ENCODE measurements at places on chromosomes 13 and 19.

GRCh38 chr19:38699647-38700349, 44.5 kb downstream of the CAPN12 start:
- no peak for DNase-seq

DNA sequence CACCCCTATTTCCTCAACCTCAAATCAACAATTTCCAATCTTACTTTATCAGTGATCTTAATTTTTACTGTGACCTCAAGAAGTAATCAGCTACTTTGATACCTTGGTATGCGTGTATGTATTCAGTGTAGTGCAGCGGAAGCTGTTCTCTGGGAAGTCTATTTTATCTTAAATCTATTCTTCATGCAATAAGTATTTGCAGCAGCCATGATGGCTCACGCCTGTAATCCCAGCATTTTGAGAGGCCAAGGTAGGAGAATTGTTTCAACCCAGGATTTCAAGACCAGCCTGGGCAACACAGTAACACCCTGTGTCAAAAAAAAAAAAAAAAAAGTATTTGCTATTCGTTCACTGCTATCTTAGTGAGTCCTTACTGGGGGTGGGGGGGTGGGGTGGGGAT, 6.5 kb downstream of the SLC25A30 start:
- no peak for DNase-seq

- DNase-seq: no peak
Measured at GRCh38 chr13:92512852-92513251, 713.8 kb upstream of the GPC6 start.

- no peak for DNase-seq
Measured at GRCh38 chr19:1451916-1452801, 2.2 kb downstream of the APC2 start.

GRCh38 chr13:46905249-46905648, 8.4 kb upstream of the HTR2A start:
- DNase-seq: no peak

- DNase-seq: no peak
Measured at GRCh38 chr19:15636026-15636425, 4.7 kb upstream of the CYP4F3 start.

GRCh38 chr19:50315773-50316448, 13.3 kb downstream of the KCNC3 start:
- DNase-seq: peak; percentile 14

DNA sequence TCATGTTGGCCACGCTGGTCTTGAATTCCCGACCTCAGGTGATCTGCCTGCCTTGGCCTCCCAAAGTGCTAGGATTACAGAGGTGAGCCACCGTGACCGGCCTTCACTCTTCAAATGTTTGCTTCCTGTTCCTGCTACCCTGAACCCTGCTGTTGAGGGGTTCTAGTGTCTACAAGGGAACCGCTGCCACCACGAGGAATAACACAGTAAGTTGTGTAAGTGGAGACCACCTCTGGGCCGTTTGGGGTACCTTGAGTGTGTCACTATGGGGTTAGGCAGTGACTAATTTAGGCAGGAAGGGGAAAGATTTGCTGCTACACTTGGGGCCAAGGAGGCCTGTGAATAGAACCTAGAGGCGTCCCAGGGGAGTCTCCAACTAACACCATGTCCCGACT, 2.2 kb upstream of the MYADM start:
- no peak for DNase-seq

- DNase-seq: no peak
Measured at GRCh38 chr19:13964776-13965175, 12.5 kb downstream of the DCAF15 start.

DNA sequence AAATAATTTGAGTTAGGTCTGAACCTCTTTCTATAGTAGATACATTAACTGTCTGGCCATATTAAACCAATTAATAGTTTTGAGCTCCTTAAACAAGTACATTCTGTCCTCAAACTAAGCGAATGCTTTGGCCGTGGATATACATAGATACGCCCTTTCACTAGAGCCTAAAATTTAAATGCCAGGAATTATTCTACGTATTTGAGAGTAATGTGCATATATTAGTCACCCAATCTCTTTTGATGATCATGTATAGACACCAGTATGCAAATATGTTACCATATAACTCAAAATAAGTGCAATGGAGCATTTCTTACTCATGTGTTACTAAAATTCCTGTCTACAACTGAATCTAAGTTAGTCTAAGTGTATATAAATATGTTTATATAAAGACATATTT, 70.4 kb downstream of the FLT1 start:
- no peak for DNase-seq

DNA sequence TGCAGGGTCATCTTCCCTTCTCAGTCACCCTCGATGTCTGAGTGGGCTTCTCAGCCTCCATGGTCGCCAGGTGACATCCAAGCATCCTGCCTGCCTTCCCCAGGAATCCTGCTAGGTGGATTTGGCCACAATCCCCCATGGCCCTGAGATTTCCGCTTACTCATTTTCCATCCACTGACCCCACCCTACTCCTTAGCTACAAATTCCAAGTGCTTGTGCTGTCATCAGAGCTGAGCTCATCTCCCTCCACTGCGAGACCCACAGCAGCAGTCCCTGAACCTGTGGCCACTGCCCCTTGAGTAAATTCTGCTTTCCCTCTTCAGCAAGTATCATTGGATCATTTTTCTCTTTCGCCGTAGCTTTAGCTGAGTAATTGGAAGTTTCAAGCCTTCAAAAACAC, 90.5 kb upstream of the ANKRD10 start:
- DNase-seq: no peak

DNA sequence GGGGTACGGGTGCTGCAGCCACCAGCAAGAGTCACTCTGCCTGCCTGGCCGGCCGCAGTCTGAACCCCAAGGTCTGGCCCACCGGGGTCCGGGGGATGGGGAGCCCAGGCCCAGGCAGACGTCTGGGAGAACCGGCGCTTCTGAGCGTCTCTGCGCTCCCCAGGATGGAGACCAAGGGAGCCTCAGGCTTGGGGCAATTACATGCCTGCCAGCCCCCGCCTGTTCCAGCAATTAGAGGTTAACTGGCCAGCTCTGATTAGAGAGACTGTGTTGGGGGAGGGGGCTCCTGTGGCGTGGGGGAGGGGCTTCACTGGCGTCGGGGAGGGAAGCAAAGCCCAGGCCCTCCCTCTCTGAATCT, 11.9 kb downstream of the MEIS3 start:
- no peak for DNase-seq

GRCh38 chr13:105625691-105626090, 909.8 kb downstream of the EFNB2 start:
- no peak for DNase-seq

DNA sequence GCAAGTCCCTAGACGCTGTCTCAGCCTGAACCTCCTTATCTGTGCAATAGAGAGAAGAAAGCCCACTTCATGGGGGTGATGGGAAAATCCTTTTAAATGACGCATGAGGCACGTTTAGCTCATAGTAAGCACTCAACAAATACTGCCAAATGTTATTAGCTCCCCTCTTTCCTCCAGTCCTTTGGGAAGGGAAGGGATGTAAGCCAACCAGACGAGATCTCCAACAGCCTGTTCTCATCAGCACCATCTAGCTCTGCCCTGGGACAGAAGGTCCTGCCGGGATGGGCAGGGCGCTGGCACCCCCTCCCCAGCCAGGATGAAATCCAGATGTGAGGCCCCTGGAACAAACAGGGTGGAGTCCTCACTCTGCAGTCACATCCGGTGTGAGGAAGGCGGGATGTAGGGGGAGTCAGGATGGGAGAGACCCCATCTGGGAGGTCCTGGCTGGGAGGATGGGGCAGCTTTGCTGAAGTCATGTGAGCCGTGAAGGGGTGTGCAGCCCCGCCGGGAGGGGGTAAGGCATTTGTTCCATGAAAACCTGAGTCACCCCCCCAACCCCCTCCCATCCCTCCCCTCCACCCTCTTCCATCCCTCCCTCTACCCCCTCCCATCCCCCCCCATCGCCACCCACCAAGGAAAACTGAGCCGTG, 4.6 kb downstream of the S1PR2 start:
- DNase-seq: no peak

DNA sequence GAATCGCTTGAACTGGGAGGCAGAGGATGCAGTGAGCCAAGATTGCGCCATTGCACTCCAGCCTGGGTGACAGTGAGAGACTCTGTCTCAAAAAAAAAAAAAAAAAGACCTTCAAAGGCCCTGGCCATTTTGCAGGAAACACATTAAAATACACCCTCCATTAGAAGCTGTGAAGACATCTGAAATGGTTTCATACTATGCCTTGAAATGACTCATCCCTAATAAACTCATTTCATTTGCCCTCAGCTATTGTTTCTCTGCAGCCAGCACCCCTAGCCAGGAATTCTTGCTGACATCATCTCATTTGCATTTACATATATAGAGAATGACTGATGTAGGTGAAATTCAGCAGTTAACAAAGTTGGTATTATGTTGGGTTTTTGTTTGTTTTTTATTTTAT, 8.7 kb downstream of the EML2 start:
- peak; percentile 89 for DNase-seq

DNA sequence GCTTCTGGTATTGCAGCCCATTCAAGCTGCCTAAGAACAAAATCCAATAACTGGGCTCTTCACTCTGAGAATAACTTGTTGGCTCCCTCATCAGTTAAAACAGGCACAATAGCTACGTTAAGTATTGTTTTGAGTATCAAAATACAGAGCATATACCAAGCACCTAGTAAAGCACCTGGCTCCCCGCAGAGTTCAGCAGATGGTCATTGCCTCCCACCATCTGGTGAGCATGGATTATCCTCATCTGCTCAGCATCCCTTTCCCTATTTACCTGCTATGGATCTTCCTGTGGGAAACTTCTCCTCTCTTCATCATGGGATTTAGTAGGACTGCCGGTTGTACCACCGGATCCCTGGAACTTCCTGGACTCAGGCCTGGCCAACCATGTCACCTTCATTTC, 199.2 kb upstream of the MAB21L1 start:
- no peak for DNase-seq

GRCh38 chr13:72104656-72105180, 237.7 kb upstream of the DACH1 start:
- peak; percentile 63 for DNase-seq
